MG63 (cell line): ENCODE measurements at places on chromosomes 13 and 19.

- DNase-seq = peak; percentile 64
These were observed 362 bp downstream of the WTIP start for GRCh38 chr19:34481861-34482379.

DNA sequence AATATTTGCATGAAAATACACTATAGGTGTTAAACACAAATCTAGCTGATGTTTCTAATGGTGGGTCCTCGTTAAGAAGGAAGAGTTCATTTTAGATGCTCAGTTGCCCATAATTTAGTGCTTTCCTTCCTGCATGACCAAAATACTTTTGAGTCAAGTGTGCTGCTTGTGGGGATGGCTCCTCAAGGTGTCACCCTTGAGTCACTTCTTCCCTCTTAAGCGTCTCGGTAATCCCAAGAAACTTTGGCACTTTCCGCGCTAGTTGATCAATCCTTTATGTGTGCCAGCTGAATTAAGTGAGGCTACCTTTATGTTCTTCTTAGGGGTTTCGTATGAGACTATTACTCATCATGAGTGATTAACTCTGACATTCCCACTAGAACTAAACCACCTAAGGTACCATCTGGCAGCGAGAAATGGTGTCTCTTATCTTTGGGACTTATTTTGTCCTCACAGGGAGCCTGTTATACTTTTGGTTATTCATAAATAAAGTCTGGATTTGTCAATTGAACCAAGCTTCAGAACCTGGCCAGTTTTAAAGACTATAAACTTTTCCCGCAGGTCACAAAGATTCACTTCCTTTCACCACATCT is 106.8 kb downstream of the NHLRC3 start:
- DNase-seq = peak; percentile 31

- DNase-seq = no peak
These were observed 14.9 kb downstream of the FXYD5 start for GRCh38 chr19:35169221-35169995.

DNA sequence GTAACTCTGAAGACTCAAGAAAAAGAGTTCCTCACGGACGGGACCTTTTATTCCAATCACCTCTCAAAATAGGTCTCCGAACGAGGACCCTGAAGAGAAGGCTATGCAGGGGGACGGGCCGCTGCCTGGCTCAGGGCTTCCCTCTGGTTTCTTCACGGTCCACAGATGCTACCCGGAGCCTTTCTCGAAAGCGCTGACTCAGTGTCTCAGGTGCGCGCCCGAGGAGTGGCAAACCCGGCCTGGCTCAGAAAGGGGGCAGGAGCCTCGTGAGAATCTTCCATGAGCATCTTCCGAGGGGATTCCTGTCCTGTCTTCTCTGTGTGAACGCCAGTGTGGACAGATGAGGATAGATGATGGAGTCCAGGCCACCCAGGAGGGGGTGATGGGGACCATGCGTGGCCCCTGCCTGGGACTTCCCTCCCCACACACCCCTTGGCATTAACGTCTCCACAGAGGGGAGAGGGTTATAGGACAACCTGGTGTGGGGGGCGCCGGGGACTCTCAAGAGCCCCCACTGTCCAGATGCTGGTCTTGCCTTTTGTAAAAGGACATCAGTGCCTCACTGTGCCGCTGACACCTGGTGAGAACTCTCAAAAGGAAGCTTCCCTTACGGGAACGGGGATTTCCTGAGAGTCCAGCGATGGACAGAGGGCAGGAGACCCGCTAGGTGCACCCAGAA is 16.5 kb downstream of the LSM4 start:
- no peak for DNase-seq

DNA sequence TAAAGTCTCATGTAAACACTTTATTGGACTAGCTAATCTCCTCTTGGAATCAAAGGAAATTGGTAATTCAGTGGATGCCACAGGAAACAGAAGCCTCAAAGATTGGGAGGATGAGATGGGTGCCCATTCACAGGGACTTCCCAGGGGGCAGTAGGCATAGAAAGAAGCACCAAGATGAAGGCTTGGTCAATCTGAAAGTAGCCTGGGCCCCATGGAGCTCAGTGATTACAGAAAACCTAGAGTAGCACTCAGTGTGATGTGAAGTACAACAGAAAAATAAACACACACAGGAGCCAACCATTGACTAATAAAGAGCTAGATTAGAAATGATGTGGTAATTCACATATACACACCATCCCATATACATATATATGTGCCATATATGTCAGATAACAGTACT is 560.6 kb downstream of the TBC1D4 start:
- no peak for DNase-seq

- no peak for DNase-seq
These were observed 79.3 kb upstream of the GPR183 start for GRCh38 chr13:99386495-99386894.

GRCh38 chr13:50715402-50716146 is 127.9 kb downstream of the DLEU7 start:
- DNase-seq = no peak

DNA sequence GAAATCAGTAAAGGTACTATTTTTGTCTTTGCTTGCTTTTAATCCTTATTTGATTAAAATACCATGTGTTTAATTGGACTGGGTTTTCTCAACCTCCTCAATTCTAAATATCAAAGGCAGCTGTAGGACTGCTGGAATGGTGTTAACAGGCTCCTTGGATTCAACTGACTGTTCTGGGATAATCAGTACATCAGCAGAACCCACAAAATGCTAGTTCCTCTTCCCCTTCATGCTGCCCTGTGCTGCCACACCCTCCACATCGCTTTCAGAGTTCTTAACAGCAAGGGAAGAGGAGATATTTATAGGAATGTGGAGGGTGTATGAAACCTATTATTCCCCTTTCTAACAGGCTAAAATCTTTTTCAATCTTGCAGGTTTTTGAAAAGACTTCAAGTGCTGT is 82.4 kb downstream of the KCTD12 start:
- no peak for DNase-seq

DNA sequence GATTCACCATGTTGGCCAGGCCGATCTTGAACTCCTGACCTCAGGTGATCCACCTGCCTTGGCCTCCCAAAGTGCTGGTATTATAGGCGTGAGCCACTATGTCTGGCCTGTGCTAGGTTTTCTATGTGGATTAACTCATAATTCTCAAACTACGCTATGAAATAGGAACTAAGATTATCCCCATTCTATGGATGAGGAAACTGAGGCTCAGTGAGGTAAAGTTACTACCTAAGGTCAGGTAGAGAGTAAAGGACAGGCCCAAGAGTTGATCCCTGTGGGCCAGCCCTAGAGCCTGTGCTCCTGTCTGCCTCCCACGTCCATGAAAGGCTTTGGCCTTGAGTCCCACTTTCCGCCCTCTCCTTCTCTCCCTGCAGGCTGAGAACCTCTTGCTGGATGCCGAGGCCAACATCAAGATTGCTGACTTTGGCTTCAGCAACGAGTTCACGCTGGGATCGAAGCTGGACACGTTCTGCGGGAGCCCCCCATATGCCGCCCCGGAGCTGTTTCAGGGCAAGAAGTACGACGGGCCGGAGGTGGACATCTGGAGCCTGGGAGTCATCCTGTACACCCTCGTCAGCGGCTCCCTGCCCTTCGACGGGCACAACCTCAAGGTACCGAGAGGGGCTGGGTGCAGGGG is 20.1 kb downstream of the MARK4 start:
- no peak for DNase-seq

DNA sequence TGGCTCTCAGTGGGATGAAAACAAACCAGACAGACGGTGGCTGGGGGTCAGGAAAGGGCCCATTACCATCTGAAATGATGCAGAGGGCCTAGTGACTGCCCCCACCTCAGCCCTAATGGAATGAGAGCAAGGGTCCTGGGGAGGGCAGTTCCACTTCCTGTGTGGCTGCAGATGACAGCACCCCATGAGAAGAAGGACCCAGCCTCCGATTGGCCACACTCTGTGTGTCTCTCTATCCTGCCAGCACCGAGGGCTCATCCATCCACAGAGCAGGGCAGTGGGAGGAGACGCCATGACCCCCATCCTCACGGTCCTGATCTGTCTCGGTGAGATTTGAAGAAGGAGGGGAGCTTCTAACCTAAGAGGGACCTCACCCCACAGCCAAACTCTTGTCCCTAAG is 498 bp downstream of the LILRB1 start:
- DNase-seq = no peak

DNA sequence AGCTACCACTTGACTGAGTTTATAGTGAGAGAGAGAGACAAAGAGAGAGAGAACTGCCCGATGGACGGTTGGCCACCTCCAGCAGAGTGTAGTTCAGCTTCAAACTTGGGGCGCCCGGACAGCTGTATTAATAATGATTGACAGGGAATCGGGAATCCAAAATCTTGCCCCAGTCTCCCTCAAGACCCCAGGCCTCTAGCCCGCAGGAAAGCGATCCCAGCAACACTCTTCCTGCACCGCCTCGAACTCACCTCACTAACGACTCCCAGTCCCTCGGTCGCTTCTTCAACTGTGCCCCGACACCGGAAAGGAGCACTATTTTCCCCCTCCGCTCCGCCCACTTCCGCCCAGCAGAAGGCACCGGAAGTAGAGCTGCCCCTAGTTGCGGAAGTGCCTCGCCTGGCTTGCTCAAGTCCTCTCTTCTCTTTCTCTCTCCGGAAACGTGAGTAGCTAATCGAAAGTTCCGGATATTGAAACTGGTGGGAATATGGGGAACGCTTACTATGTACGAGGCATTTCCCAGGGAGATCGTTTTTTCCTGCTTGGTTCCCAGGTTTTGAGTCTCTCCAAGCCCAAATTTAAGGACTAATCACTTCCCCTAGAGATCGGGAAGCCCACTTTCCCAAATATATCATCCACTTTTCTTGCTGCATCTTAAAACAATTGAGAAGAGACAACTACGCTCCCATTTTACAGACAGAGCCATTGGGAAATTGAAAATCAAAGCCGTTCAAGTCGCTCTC is at the start of gene NOSIP:
NOSIP (minus strand) TSS at position 293 of the 743 bp plus-strand sequence. CDS start 19,865 bp downstream, outside the sequence.
- peak; percentile 96 for DNase-seq

DNA sequence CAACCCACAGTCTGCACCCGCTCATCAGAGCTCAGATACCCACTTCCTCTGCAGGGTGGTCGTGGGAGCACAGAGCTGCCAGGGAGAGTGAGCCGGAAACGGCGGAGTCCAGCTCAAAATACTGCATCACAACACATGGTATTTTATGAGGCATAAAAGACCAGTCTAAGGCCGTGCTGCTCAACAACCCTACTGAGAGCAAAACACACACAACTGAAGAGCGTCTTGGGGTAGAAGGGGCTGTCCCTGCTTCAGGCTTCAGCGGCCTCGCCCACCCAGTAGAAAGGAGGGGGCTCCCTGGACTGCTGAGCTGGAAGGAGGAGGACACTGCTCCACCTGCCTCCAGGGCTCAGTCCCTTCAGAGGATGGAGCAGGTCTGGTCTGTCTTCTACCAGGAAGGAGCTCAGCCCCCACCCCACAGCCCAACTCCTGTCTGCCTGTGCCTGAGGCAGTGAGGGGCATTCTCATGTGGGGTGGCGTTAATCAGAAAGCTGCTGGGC is 36.9 kb downstream of the NAXD start:
- no peak for DNase-seq
